ENCODE measurements at places on chromosomes 11 and 22.

GRCh38 chr11:96132437-96132836 lies 208.5 kb upstream of the MTMR2 start:
- no peak for DNase-seq

GRCh38 chr22:35375031-35375430 lies 5.9 kb upstream of the HMOX1 start:
- no peak for DNase-seq

GRCh38 chr11:111200010-111200534 lies 45.5 kb upstream of the POU2AF2 start:
- no peak for DNase-seq

DNA sequence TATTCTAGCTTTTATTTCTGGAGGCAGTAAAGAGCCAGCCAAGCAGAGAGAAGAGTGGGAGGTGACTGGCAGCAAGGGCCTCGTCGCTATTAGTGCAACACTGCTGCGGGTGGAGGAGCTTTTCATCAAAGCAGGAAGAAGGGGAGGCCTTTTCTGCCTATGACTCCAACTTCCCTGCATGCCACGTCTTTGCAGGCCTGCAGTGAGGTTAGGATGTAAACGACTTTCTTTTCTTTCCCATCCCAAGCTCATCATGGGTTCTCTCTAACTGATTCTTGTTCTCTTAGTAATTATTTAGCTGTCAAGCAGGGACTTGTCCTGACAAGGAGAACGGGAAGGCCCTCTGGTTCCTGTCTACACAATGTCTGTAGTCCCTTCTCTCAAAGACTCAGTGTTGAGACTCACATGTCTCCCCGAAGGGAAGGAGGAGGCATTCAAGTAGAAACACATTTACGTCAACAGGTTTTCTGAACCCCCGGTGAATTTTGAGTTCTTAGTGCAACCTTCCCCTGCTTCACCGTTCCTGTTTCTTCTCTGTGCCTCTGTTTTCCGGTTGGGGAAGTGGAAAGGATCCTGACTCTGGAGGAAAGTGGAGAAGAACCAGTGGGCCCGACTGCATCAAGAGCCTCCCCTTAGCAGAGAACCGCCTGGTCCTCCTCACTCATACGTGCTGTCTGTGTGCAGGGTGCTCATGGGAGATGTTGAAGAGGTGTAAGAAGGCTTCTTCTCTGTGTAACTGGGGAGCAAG lies 56.9 kb downstream of the PACS1 start:
- peak; percentile 61 for DNase-seq

DNA sequence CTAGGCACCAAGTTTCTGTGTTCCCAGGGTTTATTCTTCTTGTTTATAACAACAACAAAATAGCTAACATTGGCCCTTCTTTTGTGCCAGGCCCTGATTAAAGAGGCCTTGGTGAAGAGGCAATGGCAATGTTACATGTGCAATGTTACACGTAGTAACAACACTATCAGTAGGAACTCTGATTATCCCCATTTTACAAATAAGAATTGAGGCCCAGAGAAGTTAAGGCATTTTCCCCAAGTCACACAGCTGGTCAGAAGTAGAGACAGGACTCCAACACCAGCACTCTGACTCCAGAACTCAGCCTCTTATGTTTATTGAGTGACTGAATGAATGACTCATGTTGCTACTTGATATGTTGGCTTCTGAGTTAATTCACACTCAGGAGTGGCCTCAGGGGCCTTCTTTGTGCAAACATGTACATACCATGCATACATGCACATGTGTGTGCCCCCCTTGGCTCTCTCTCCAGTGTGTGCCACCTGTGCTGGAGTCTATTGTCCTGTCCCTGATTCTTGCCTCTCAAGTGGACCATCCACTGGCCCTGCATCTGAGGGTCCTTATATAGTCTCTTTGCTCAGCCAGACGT lies 98.4 kb downstream of the TP53I11 start:
- no peak for DNase-seq

GRCh38 chr11:33735271-33736147 lies 714 bp downstream of the CD59 start:
- DNase-seq, result peak; percentile 61

GRCh38 chr22:17587629-17588028 lies 24.3 kb downstream of the SLC25A18 start:
- DNase-seq, result no peak

DNA sequence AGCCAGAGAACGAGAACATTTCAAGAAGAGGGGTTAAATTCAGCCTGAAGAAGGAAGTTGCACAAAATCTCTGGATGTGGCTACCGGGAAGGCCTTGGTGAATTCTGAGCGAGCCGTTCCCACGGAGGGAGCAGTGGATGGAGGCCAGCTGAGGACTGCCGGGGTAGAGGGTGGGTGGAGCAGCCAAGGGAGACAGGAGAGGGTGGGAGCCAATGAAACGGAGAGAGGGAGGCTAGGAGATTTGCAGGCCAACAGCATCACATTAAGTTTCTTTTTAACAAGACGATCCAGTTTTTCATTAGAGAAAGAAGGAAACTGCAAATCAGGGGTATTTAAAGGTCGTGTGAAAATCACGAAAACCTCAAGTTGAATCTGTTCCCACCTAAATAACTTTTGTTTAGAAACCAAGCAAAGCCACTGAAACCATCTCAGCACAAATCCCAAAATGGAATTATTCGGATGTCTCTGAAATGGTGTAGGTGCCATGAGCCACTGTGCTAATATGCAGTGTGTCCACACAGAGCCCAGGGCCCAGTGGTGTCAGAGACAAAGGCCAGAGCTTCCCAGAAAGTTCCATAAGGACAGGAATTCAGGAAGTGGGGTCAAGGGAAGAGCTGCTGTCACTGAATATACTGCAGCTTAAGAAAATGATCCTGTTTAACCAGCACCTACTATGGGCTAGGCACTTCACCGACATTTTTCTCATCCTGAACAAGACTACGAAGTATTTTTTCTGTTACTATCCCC lies 59.7 kb upstream of the SLC35C1 start:
- no peak for DNase-seq
